ENCODE measurements at places on chromosomes 2 and 18.

DNA sequence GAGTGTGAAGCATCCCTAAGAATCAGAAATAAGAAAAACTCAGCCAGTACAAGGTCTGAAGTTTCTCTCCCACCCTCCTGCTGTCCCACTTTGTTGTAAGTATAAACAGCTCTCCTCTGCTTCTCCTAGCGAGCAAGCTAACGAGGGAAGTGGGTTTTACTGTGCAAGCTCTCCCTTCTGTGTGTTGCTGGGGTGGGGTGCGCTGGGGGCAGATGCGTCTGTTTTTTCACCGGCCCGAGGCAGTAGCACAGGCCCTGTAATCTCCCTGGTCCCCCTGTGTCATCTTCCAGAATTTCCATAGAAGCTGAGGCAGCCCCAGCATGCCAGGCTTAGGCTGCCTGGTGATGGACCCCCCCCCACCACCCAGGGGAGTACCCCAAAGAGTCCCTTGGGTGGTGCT, 9.4 kb upstream of the CXCR4 start:
- no peak overlapping the region for H3K4me3 ChIP-seq
- ATAC-seq: no peak
- peak overlapping the region; percentile 65 for H3K27ac ChIP-seq
- peaks cover 89% of the 10 kb centered on the region for H3K4me1 ChIP-seq
- no peaks in the 10 kb centered on the region for H3K27me3 ChIP-seq

GRCh38 chr2:197307236-197307932, 3.2 kb downstream of the ANKRD44 start:
- peak overlapping the region; percentile 97 for H3K4me3 ChIP-seq
- peak overlapping the region; percentile 98 for H3K27ac ChIP-seq
- peaks cover 73% of the 10 kb centered on the region for H3K4me1 ChIP-seq
- H3K36me3 ChIP-seq: peaks cover 29% of the 10 kb centered on the region
- H3K27me3 ChIP-seq: no peaks in the 10 kb centered on the region
- ATAC-seq: no peak

DNA sequence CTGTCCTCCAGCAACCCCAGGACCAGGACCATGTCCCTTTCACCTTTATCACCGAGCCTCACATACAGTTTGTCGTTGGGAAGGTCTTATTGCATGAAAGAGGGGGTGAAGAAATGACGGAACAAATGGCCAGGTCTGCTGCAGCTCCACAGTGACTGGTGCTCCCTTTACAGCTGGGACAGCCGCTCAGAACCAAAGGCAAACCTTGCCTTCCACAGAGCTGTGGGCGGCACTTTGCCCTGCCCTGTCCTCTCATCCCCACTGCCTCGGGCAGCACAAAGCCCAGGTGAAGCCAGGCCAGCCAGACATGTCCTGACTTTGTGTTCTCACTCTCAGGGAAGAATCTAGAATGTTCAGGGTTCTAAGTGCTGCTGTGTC, 961 bp downstream of the GPR55 start:
- ATAC-seq: no peak
- no peaks in the 10 kb centered on the region for H3K27me3 ChIP-seq
- H3K36me3 ChIP-seq: no peaks in the 10 kb centered on the region
- H3K4me1 ChIP-seq: peaks cover 74% of the 10 kb centered on the region
- H3K4me3 ChIP-seq: peak overlapping the region; percentile 81

GRCh38 chr2:120132190-120132589, 91.0 kb downstream of the TMEM185B start:
- no peak overlapping the region for H3K4me3 ChIP-seq
- no peaks in the 10 kb centered on the region for H3K4me1 ChIP-seq
- ATAC-seq: no peak
- peaks cover 57% of the 10 kb centered on the region for H3K36me3 ChIP-seq
- H3K27me3 ChIP-seq: no peaks in the 10 kb centered on the region
- H3K27ac ChIP-seq: no peak overlapping the region
